GM13976 (cell line): ENCODE measurements at places on chromosomes 16 and 17.

DNA sequence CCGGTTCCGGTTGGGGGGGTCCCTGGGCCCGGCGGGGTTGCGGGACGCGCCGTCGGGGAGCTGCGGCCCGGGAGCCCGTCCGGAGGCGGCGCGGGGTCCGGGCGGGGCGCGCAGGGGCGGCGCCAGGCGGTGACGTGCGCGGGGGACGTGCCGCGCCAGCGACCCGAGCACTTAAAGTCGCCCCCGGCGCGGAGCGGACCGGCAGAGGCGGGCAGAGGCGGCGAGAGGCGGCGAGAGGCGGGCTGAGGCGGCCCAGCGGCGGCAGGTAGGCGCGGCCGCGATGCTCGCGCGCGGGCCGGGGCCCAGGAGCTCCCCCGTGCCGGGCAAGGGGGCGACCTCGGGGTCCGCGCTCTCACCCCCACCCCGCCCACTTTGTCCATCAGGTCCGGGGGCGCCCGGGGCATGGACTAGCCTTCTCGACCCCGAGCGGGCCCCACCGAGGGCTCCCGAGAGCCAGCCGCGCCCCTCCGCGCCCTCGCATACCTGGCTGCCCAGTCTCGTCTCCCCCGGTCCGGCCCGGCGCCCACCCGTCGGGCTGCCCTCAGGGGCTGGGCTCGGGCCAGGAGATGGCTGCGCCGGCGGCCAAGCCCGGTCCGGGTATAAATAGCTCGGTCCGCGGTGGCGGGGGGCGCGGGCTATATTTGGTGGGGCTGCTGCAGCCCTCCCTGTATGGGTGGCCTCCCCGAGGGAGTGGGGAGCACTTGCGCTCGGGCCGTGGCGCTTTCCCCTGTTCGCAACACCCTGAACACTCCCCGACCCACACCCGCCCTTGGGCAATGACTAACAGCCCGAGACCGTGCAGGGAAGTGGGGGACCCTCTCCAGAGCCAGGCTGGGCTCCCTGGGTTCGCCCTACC, at the start of gene SLC16A3:
SLC16A3 (plus strand) TSS at position 201 of the 856 bp plus-strand sequence. CDS start 6,967 bp downstream, outside the sequence.
- DNase-seq, result peak; percentile 95

DNA sequence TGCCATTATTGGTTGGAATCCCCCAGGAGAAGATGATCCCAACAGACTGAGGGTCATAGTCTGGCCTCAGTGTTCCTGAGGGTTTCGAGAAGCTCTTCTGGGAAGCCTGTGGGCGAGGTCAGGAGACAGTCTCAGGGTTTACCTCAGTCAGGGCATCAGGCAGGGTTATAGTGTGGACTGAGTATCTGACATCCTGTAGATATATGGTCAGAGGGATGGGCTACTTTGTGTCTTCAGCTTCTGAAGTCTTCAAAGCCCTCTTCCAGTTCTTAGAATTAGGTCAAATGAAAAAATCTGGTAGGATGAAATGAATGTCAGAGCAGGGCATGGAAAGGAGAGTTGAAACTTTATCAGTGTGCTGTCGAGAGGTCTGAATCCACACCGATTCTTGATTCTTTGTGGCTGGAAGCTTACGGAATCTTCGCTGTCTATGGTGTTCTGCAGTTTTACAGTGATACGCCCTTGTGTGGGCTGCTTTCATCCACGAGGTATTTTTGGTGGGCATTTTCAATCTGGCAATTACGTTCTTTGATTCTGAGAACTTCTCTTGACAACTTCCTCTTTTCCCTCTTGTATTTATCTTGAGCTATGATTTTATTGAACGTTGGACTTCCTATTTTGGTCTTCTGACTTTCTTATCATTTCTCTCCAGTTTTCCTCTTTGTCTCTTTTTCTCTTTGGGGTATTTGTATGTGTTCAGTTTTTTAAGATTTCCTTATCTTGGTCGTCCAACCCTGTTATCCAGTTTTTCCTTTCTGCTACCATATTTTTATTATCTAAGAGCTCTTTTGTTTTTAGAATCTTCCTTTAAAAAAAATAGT, 30.4 kb downstream of the BPTF start:
- peak; percentile 31 for DNase-seq

- no peak for DNase-seq
These were observed 42.8 kb downstream of the ABCC12 start for GRCh38 chr16:48113001-48113400.

GRCh38 chr17:10278218-10278617, 79.8 kb upstream of the GAS7 start:
- no peak for DNase-seq

DNA sequence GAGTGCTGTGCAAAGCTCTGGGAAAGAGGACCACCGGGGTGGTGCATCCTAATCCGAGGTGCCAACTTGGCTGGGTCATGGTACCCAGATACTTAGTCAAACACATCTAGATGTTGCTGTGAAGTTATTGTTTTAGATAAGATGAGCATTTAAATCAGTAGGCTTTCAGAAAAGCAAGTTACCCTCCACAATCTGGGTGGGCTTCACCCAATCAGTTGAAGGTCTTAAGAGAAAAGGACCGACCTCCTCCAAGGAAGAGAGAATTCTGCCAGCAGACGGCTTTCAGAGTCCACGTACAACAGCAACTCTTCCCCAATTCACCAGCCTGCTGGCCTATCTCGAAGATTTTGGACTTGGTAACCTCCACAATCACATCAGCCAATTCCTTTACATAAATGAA, 338.1 kb downstream of the C16orf95 start:
- DNase-seq, result no peak

- no peak for DNase-seq
These were observed 6.0 kb downstream of the NAGPA start for GRCh38 chr16:5027575-5028235.

DNA sequence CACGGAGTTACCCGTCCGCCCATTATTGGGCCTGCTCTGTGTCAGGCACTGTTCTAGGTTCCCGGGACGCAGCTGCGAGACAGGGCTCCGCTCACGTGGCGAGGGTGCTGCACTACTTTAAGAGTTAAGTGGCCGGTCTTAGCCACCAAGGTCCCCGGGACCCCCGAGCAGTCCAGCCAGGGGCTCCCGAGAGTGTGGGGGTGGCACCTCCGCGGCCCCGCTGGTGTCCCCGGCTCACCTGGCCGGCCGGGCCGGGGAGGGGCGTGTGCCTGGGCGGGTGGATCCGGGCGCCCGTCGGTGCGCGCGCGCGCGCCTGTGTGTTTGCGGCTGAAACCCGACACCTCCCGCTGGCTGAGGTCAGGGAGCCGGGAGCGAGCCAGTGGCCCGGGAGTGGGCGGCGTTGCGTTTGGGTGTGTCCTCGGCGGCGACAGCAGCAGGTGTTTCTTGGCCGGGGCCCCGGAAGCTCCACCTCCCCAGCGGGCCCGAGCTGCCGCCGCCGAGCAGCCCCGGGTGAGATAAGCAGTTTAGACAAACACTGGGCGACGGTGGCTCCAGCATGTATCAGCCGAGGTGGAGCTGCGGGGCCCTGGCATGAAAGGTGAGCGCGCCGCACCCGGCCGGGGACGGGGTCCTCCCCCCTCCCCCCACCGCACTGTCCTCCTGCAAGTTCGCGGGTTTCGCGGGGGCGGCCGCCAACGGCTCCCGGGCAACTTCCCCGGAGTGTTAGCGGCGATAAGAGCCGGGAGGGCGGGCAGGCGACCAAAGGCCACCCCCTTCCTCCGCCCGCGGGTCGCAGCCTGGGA, at the start of gene GSE1:
GSE1 (plus strand) TSS at position 522 of the 803 bp plus-strand sequence; CDS start at position 592, 70 bp downstream.
- peak; percentile 95 for DNase-seq
